ENCODE measurements at places on chromosomes 4 and X.

DNA sequence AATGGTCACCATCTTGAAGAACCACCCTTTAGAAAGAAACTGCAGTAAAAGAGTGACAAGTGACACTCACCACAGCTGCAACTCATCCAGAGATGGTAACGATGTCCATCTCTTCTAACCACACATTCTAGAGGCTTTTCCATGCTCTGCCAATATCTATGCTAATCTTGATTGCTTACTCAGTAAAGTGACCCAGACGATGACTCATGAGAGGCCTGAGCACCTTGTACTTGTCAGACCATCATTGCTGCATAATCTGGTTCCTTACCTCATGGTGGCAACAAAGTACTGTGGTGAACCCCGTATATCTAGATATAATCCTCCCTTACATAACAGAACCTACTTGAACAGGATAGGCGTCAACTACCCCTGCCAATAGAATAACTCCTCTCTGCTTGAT is 75.6 kb downstream of the CCNG2 start:
- DNase-seq: no peak

DNA sequence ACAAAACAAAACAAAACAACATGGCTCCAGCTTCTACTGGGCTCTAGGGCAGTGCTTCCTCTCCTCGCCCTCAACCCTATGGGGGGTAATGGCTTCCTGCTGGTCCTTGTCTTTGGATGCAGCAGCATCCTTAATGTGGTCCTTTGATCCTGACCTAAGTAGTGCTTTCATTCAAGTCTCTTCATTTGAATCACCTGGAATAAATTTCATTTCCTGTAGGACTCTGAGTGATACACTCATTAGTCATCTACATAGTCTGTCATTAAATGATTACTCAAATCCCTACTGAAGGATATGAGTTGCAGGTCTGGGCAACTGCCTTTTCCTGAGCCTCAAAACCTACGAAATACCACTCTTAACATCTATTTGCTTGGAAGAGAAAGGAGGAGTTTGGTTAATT is 54.5 kb downstream of the RHOH start:
- no peak for DNase-seq

DNA sequence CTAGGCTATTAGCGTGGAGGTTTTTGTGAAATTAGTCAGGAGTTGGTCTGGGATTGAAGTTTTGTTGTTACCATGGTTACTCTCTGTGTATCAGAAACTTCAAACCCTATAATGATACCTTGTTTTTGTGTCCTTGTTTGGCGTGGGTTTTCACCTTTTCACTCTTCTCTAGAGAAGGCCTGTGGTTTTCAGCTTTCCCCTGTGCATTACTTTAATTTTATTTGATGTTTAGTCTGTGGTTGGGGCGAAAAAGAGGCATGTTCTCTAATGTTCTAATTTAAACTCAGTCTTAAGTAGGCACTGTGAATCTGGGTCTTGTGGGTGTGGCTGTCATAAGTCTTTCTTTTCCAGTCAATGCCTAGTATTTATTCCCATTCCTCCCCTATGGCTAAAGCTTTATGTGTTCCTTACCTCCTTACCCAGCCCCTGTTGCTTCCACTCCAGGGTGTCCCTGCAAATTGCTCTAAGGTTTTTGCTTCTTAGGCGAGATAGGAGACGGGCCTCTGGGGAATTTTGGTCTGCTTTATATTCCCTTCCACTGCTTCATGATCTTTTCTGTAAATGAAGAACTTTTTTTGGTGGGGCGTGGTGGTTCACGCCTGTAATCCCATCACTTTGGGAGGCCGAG is 326.3 kb upstream of the ZCCHC13 start:
- no peak for DNase-seq

- no peak for DNase-seq
Measured at GRCh38 chrX:1397441-1398270, 5.7 kb upstream of the SLC25A6 start.

- no peak for DNase-seq
Measured at GRCh38 chr4:20544645-20545044, 155.6 kb upstream of the PACRGL start.

Data from tibial artery (tissue), 4 donors.